Colonic mucosa (tissue), 4 donors: ENCODE measurements at places on chromosomes 12 and 14. TPM values are rescaled to one million over a fixed set of nuclear protein-coding genes. Genes with fewer than 3 reads are reported as not detected.
A peak's percentile ranks its signal among the peaks of the same experiment; 100 is the strongest.

- no peak for DNase-seq
Observed at GRCh38 chr12:1509413-1510052, 84.8 kb downstream of the FBXL14 start.

GRCh38 chr12:56931474-56931978 is 2.7 kb downstream of the SDR9C7 start:
- DNase-seq = peak; percentile 45

- peak; percentile 57 for DNase-seq
Observed at GRCh38 chr12:1796515-1797010, 23.8 kb upstream of the LRTM2 start.

GRCh38 chr12:38898001-38898684 is 7.2 kb downstream of the CPNE8 start:
- no peak for DNase-seq

DNA sequence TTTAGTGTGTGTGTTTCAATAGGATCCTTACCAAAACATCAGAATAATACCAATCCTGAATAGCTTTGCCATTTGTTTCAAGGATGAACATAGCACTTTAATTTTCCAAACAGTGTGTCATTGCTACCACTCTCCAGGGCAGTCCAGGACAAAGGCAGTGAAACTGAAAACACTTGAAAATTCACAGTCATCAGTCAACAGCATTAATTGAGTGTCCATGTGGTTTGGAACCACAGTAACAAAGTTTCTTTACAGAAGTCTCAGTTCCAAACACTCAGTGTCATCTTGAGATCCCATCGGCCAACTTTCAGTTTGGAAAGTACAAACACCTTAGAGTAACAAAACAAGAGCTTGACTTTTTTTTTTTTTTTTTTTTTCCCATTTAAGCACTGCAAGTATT is 228.4 kb upstream of the SOX5 start:
- no peak for DNase-seq

- no peak for DNase-seq
Observed at GRCh38 chr14:54654605-54655004, 87.7 kb downstream of the SAMD4A start.

DNA sequence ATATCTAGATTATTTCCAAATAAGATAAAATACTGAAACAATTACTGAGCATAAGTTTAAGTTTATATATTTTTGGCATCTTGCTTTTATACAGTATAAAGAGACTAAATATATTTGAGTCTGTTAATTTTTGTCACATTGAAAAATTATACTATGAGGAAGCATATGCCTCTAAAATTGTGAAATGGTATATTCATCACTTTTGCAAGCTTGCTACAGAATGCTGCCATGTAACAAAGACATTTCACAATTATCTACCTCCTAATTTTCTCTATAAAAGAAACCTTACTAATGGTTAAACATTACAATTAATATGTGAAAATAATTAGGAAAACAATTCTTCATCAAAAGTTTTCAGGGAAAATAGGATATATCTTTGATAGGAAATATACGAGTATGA is 22.7 kb upstream of the MUCL1 start:
- no peak for DNase-seq

DNA sequence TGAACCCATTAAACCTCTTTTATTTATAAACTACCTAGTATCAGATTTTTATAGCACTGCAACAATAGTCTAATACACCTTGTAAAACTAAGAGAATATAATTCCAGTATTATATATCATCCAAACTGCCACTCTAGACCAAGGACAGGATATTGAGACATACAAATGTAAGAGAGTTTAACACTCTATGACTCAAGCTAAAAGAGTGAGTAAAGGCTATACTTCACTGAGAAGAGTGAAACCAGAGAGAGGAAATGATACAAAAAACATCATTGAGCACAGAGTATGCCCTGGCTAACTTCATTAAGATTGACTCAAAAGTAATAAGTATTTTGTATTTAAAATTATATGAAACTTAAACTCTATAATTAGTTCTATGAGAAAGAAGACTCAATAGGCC is 1951.9 kb upstream of the SEL1L start:
- no peak for DNase-seq

DNA sequence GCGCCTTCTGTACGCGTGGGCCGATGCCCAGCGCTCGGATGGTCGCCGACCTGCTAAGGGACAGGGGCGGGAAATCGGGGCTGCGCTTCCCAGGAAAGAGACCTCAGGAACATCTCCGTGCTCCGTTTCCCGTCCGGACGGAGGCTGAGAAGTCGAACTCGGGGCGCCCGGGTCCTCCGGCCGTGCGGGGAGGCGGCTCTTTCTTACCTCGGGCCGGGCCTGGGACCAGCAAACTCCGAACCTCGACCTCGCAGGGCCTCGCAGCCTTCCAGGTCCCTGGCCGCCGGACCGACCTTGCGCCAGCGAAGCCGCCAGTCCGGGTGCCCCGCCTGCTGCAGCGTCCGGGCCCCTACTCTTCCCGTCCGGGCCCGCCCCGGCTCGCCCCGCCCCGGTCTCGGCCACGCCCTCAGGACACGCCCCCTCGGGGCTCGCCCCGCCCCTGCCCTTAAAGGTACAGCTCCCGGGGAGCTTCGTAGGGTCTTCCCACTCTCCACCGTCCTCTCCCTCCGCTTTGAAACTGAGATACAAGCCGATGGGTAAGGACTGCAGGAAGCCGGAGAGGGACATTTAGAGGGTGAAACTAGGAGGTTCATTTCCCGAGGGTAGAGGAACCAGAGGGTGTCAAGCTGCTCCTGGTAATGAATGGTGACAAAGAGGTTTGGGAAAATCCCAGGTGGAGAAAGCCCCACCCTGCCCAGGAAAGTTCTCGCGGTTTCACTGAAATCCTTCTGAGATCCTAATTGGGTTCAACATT is at the start of gene SLC8B1:
SLC8B1 (minus strand) TSS at position 324 of the 754 bp plus-strand sequence. CDS start 2,231 bp downstream, outside the sequence.
- peak; percentile 94 for DNase-seq

NRDE2 gene
- 14.7 TPM for total RNA-seq
